ENCODE measurements at places on chromosomes 11 and 22.

GRCh38 chr22:45357490-45357889 lies 47.8 kb downstream of the FAM118A start:
- no peak for DNase-seq

- no peak for DNase-seq
Measured at GRCh38 chr11:4699697-4700435, 2.2 kb upstream of the OR51E2 start.

DNA sequence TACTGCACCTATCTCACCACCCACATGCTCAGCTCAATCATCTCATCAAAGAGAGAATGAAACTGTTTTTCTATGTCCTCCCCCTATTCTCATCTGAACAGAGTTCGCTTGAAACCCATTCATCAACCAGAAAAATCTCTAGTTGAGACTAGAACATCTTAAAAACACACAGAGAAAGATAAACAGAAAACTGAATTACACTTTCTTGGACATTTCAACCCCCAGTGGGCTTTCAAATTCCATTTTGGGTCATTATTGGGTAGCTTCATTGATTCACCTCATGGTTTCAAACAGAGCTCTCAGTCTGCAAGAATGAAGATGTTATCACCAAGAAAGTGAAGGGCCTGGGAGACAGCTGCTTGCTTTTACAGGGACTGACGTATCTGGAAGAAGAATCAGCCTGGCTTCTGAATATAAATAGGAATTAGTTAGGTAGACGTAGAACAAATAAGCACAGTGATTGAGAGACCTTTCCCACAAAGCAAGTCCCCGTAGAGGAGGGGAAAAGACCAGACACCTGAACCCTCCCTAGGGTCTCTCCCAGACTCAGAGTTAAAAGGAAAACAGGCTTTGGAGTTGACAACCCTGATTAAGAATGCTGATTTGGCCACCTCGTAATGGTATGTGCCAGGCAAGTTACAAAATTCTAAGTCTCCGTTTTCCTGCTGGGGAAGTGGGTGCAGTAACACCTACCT lies 155.7 kb downstream of the BBOX1 start:
- DNase-seq, result no peak

GRCh38 chr22:35539910-35540594 lies 579 bp upstream of the RASD2 start:
- DNase-seq, result no peak

DNA sequence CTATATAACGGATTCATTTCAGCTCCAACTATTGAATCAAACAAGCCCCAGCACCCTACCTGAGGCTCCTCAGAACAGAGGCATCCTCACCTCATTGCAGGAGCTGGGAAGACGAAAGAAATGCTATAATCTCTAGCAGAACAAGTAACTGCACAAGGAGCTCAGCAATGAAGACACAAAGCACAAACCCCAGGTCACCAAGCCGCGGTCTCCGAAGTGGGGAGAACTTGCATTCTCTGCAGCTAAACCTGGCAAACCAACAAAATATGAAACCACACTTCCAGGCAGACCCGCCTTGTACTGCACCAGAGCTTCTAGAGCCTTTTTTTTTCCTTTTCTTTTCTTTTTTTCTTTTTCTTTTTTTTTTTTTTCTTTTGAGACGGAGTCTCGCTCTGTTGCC lies 21.8 kb upstream of the CD5 start:
- DNase-seq, result no peak

DNA sequence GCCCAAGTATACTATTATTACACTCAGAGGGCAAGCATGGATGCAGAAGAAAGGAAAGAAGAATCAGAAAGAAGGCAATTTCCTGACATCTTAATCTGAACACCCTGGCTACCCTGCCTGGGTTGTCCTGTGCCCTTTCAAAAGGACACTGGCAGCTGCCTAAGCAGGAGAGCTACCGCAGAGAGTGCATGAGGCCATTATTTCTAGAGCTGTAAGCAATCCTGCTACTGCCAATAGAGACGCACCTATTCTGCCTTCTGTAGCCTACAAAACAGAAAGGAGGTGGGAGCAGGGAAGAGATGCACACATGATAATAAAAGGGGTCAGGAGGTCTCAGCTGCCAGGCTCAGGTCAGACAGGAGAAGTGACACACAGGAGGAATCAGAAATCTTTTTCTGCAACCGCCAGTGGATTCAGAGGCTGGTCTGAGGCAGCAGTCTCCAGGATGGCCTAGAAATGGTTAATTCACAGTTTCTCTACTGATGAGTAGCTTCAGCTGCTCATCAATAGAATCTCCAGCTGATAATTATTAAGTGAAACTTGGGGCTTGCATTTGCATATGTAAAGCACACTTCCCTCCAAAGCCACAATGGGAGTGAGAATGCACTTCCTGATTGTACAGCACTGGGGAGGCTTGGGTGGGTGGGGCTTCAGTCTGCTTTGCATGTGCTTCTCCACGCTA lies 253.9 kb downstream of the LARGE1 start:
- no peak for DNase-seq

- no peak for DNase-seq
Measured at GRCh38 chr11:69123593-69124545, 31.9 kb upstream of the SMIM38 start.

- DNase-seq, result no peak
Measured at GRCh38 chr22:25881210-25881755, 139.3 kb downstream of the MYO18B start.

DNA sequence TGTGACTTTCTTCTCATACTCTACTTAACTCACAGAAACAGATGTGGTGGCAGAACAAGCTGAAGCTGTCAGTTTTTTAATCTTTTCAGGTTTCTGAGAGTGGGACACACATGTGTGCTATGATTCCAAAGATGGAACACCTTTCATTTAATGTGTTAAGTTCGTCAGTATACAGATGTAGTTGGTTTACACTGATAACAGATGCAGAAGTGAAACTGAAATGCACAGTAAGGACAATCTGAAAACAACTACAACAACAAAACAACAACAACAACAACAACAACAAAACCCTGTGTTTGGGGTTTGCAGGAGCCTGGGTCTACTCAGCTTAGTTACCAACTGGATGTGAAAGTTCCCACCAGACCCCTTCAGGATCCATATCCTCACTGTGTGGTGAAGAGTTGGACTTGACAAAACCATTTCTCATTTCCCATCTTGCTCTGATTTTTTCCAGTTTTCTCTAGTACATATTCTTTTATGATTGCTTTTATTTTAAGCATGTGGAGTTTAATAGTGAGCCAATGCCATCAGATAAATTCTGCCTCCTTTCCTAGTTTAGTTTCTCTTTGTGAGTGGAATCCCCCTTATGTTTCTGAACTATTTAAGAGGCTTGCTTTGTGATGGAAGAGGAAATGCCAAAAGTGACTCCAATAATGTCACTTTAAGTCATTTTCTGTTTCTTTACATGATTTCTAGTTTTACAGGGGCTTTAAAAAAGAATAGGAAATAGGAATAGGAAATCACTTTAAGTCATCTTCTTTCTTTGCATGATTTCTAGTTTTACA lies 47.8 kb downstream of the ARHGAP42 start:
- DNase-seq, result no peak

- DNase-seq, result no peak
Measured at GRCh38 chr11:18137186-18137800, 4.9 kb downstream of the MRGPRX3 start.

DNA sequence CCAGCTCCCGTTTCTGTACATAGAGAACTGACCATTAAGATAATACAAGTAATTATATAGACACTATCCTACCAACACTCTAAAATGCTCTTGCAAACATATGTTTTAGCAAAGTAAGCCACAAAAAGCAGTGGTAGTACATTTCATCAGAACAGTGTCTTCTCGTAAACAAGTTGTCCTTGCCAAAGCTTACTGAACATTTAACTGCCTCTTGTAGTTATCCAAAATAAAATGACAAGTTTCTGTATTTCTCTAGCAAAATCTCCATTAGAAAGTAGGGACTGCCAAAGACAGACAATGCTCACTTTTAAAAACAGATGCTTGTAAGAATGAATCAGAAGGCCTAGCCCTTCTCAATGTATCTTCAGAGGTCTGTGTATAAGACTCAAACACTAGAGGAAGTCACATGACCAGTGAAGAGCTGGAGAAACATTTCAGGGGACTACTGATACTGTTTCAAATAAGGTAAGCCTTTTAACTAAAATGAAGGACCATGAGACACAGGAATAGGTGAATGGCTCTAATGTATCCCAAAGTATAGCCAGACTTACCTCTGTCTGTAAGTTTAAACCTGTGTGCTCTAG lies 7.8 kb upstream of the ZC3H12C start:
- no peak for DNase-seq

GRCh38 chr11:71367756-71368155 lies 80.4 kb downstream of the DHCR7 start:
- DNase-seq, result no peak

- no peak for DNase-seq
Measured at GRCh38 chr11:19168090-19168489, 33.7 kb downstream of the CSRP3 start.

DNA sequence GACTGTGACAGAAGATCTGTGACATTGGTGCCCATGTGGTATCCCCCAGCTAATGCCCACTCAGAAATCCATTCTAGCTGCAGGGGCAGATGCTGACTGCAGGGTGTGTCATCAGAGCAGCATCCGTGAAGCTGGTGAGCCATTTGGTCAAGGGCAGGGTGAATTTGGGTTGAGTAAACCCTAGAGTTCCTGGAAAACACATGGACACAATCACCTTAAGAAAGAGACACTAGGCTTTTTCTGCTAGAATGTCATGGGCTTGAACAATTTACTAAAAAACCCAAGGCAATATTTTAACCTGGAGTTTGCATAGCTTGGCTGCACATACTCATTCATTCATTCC lies 100.0 kb downstream of the ADAMTS15 start:
- DNase-seq, result no peak

GRCh38 chr22:49752598-49753091 lies 75.0 kb downstream of the BRD1 start:
- no peak for DNase-seq

GRCh38 chr11:18608376-18608775 lies 8.8 kb downstream of the MISFA start:
- no peak for DNase-seq

DNA sequence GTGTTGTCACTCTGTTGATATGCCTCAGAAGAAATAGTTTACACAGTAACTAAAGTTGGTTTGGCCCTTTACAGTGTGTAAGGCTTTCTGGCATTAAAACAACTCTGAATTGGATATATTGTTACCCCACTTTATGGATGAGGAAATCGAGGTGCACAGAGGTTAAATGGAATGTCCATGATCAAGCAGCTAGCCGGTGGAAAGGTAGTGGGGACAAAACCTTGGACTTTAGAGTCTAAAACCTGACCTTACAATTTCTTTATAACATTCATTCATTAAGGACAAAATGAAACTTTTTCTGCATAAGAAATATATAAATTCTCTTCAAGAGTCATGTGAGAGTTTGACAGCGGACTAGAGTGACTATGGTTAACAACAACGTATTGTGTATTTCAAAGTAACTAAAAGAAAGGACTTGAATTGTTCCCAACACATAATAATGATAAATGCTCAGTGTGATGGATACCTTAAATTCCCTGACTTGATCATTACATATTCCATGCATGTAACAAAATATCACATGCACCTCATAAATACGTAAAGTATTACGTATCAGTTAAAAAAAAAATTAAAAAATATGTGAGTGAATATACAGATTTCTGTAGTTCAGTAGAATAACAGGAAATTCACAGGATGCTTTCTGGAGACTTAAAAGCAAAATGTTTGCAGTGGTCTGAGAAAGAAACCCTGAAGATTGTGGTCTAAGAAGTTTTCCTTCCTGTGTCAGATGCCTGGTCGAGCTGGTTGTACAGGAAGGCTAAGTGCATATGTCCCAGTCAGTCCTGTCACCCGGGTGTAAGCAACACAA lies 51.0 kb downstream of the TEAD1 start:
- no peak for DNase-seq

GRCh38 chr22:39994566-39995392 lies at the start of gene FAM83F:
FAM83F (plus strand) TSS chr22:39994954; CDS start chr22:39995043, 89 bp downstream.
- no peak for DNase-seq

DNA sequence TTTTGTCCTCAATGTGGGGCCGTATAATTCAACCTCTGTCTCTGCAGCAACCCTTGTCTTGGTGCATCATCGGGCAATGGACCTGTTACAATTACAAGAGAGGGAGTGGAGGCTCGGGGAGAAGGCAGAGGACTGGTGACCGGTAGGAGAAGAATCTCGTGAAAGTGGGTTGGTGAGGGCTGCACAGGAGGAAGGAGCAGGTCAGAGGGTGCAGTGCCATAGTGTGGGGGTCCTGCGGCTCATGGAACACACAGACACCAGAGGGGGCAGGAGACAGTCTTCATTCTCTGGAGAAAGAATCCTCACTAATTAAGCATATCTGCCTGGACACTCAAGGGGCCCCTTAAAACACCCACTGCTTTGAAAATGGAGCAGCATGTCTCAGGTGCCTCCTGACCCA lies 174.7 kb upstream of the B3GAT1 start:
- no peak for DNase-seq

- DNase-seq, result no peak
Measured at GRCh38 chr11:60870733-60871377, 3.5 kb downstream of the ZP1 start.

DNA sequence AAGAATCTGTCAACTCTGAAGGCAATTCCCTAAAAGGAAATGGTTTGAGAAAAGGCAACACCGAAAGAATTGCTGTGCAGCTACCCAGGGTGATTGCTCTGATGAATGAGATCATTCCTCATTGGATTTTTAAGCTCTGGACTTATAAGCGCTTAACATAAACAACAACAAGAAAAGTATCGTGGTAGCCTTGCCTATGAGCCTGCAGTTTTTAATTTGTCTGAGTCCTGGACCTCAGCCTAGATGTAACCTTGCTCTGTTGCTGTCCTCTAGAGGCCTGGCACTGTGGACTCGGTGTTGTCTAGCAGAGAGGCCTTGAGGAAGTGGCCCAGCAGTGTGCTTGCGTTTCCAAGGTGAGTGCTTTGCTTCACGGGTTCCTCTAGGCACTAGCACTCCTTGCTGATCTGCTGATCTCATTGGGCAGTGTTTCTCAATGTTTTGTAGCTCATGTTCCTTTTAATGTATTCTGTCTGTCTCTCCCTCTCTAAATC lies 20.4 kb downstream of the CCDC81 start:
- DNase-seq, result no peak

DNA sequence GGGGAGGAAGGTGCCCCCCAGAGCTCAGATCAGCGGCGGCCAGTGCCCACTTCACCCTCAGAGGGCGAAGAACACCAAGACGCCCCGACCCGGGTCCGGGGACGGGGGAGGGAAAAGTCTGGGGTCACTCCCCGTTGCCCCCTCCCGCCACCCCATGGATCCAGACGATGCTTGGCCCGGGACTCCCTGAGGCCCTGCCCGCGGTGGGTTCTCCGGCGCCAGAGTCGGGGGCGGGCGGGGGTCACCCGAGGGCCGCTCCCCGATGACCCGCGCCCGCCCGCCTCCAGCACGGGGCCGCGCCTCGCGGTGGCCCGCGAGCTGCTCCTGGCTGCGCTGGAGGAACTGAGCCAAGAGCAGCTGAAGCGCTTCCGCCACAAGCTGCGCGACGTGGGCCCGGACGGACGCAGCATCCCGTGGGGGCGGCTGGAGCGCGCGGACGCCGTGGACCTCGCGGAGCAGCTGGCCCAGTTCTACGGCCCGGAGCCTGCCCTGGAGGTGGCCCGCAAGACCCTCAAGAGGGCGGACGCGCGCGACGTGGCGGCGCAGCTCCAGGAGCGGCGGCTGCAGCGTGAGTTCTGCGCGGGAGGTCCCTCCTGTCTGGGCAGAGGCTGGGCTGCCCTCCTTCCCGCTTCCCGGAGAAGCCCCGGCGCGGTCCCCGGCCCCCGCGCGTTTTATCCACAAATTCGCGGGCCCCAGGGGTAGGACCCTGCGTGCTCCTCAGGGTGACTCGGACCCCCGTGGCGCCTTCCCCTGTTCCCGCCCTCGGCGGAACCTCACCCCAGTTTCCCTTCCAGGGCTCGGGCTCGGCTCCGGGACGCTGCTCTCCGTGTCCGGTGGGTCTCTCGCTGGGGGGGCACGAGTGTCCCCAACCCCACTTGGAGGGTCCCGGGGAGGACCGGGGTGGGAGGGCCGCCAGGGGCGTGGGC lies 1.1 kb downstream of the NLRP6 start:
- no peak for DNase-seq

Measured in CMK (cell line).